ENCODE measurements at places on chromosomes 4 and X.

DNA sequence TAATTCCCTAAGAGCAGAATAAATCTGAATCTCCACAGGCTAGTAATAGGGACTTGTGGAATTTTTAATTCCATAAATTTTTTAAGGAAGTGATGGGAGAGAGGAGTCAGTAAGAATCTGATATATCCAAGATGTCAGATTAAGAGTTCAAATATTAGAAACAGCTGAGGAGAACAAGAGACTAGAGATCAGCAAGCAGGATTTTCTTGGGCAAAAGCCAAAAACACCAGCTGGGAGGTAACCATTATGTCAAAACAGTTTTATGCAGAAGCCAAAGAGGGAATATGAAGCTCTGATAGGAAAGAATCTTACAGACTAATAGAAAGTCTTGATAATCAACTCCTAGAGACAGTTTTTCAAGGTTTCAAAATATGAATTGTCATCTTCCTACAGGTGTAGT, 72.2 kb upstream of the RBPJ start:
- H3K27ac ChIP-seq: no peak overlapping the region
- no peak overlapping the region for H3K4me3 ChIP-seq
- no peak for DNase-seq

- no peaks in the 10 kb centered on the region for H3K4me1 ChIP-seq
- DNase-seq: no peak
- H3K27me3 ChIP-seq: no peaks in the 10 kb centered on the region
- H3K27ac ChIP-seq: no peak overlapping the region
Observed at GRCh38 chr4:161167539-161167938, 996.3 kb downstream of the FSTL5 start.

DNA sequence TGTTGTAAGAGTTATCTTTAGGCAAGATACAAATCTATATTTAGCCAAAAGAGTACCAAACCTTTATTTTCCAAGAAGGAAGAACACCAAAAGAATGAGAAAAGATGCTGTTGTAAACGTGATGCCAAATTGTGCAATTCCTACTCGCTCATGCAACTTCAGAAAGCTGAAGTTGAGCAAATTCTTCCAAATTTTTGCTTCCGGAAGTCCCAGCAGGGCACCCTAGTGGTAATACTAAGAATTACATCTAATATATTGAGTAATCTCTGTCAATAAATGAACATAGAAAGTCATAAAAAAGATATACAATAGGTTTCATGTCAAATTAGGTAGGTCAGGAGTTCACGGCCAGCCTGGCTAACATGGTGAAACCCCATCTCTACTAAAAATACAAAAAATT, 36.0 kb upstream of the SMARCAD1 start:
- no peaks in the 10 kb centered on the region for H3K27me3 ChIP-seq
- no peaks in the 10 kb centered on the region for H3K4me1 ChIP-seq
- no peaks in the 10 kb centered on the region for H3K36me3 ChIP-seq
- no peak overlapping the region for H3K4me3 ChIP-seq
- H3K27ac ChIP-seq: no peak overlapping the region
- no peak for DNase-seq

DNA sequence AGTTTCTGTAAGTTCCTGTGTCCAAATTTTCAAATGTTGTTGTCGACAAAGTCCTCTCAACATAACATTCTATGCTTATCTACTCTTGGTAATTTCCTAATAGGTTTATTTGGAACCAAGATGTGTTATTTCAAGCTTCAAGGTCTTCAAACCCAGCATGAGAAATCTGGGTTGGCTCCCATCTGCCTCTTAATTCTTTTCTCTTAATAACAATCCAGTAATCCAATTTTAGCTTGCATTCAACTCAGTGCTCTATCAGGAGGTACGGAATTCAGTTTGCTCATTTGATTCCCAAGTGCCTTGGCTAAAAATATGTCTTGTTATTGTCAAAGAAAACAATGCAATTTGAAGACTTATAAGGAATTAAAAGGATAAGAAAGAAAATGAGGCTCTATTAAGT, 235.5 kb upstream of the MID1 start:
- H3K4me1 ChIP-seq: no peaks in the 10 kb centered on the region
- DNase-seq: no peak
- H3K27me3 ChIP-seq: no peaks in the 10 kb centered on the region
- H3K27ac ChIP-seq: no peak overlapping the region
- H3K36me3 ChIP-seq: no peaks in the 10 kb centered on the region

GRCh38 chr4:48748949-48749596, 31.0 kb downstream of the FRYL start:
- no peaks in the 10 kb centered on the region for H3K27me3 ChIP-seq
- no peak for DNase-seq
- peak overlapping the region; percentile 33 for H3K27ac ChIP-seq
- H3K4me3 ChIP-seq: no peak overlapping the region
- no peaks in the 10 kb centered on the region for H3K36me3 ChIP-seq

DNA sequence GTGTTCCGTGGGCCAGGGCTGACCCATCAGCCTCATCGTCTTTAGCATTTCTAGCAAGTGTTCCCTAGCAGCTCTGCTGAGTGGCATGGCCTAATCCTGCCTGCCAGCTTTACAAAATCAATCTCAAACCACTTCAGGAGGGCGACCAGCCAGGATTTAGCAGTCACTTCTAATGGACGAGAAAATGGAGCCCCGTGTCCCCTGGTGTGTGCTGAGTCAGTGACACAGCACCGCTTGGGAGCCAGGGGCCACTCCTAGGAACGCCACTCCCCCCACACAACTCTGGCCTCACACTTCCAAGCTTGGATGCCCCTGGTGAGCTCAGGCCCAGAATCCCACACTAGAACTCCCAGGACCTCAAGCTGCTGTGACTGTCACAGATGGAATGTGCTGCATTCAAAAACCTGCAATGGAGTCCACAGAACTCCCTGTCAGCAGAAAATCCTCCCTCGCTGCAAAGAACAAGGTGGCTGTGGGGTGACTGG, 311.2 kb upstream of the GATB start:
- no peak for DNase-seq
- no peak overlapping the region for H3K4me3 ChIP-seq
- H3K36me3 ChIP-seq: no peaks in the 10 kb centered on the region

DNA sequence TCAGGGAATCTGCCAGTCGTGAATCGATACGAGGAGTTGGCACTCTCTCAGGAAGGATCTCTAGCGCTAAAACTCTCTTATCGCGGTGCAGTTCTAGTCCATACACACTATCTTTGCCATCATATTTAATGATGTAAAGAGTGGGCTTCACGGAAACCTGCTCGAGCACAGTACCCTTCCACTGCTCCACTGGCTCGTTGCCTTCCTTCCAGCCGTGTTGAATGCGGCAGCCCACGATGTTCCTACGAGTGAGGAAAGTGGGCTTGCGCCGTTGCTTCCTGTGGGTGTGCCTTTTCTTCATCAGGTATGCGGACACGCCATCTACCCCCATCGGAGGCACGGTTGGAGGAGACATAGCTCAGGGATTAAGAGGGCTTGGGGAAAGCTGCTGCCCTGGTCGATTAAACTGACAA, 661 bp downstream of the SPIN4 start:
- H3K27ac ChIP-seq: peak overlapping the region; percentile 72
- H3K36me3 ChIP-seq: no peaks in the 10 kb centered on the region
- DNase-seq: no peak
- no peaks in the 10 kb centered on the region for H3K27me3 ChIP-seq
- H3K4me3 ChIP-seq: peak overlapping the region; percentile 56

DNA sequence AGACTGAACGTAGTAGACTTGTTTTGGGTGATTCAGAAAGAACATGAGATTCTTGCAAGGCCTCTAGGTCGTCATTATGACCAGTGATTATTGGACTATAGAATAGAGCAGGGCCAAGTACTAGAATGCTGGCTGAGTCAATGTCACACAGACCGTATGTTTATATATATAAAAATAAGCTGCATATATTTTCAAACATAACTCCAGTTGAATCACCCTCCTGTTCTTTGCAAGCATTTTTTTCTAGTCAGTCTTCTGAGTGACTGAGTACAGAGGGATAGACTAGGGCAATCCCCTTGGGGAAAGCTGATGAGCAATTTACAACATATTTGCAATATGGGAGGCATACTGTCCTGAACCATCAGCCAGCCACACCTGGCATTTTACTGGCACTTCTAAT, 48.4 kb upstream of the PRPS1 start:
- no peaks in the 10 kb centered on the region for H3K4me1 ChIP-seq
- H3K27ac ChIP-seq: no peak overlapping the region
- no peak overlapping the region for H3K4me3 ChIP-seq
- no peak for DNase-seq

- H3K36me3 ChIP-seq: peaks cover 9% of the 10 kb centered on the region
- no peak overlapping the region for H3K4me3 ChIP-seq
- DNase-seq: no peak
- H3K27ac ChIP-seq: no peak overlapping the region
Observed at GRCh38 chr4:102696758-102697157, 64.0 kb downstream of the MANBA start.

DNA sequence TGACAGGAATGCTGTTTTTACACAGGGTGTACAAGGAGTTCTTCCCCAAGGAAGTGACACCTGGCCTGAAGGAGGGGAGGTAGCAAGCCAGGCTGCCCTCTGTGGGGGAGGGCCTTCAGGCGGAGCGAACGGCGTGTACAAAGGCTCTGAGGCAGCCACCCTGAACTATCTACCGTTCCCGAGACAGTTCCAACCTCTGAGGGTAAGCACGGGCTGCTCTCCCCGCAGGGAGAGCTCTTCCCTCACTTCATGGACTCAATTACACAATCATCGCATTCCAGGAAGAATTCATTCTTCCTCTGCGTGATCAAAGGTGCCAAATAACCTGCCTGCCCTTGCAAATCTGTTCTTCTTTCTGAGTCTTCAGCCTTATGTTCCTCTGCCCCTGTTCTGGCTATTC, 4.8 kb downstream of the ELK1 start:
- no peaks in the 10 kb centered on the region for H3K36me3 ChIP-seq
- no peak overlapping the region for H3K4me3 ChIP-seq
- H3K27me3 ChIP-seq: no peaks in the 10 kb centered on the region
- no peak overlapping the region for H3K27ac ChIP-seq
- H3K4me1 ChIP-seq: no peaks in the 10 kb centered on the region
